Frontal cortex (tissue), 4 donors: ENCODE measurements at places on chromosomes 6 and 20. TPM values are rescaled to one million over a fixed set of nuclear protein-coding genes. Genes with fewer than 3 reads are reported as not detected.

The HLA-DRB5 gene
- total RNA-seq: 1.6 TPM

The ERVFRD-1 gene
- not detected for total RNA-seq

The CST3 gene
- 63.6 TPM for total RNA-seq

The CGA gene
- not detected for total RNA-seq

The LPIN3 gene
- 0.41 TPM for total RNA-seq

The EYA4 gene
- total RNA-seq: 0.41 TPM

The NFS1 gene
- total RNA-seq: 23.6 TPM

The COX4I2 gene
- 1.2 TPM for total RNA-seq

The LATS1 gene
- total RNA-seq: 22.8 TPM

The DPPA5 gene
- total RNA-seq: not detected

The TPBG gene
- total RNA-seq: 4.5 TPM

The TUBB2A gene
- 1,551 TPM for total RNA-seq

The GRM4 gene
- 3.7 TPM for total RNA-seq

The MLIP gene
- total RNA-seq: 11.8 TPM

The KHDC1L gene
- 1.2 TPM for total RNA-seq

The SLC22A16 gene
- total RNA-seq: not detected

The COL11A2 gene
- 1.2 TPM for total RNA-seq

The HFE gene
- 0.41 TPM for total RNA-seq

The KHDC3L gene
- total RNA-seq: 0.41 TPM

The GSTA3 gene
- total RNA-seq: not detected

The HLA-DQB1 gene
- total RNA-seq: 0.41 TPM

The HLA-G gene
- total RNA-seq: not detected
